ENCODE measurements at places on chromosomes 16 and 17. TPM values are rescaled to one million over a fixed set of nuclear protein-coding genes. Genes with fewer than 3 reads are reported as not detected.

The TNFRSF13B gene
- total RNA-seq: not detected

The PRR35 gene
- total RNA-seq: 0.61 TPM

The NAGS gene
- total RNA-seq: 0.98 TPM

The PIEZO1 gene
- total RNA-seq: 38.5 TPM

The FOXN1 gene
- total RNA-seq: 0.19 TPM

The TMEM132E gene
- total RNA-seq: 0.12 TPM

The IRX5 gene
- total RNA-seq: 0.85 TPM

The ST3GAL2 gene
- 4.8 TPM for total RNA-seq

The NPIPA5 gene
- 6.3 TPM for total RNA-seq

The RAB40B gene
- 7.0 TPM for total RNA-seq

The GAS2L2 gene
- 0.08 TPM for total RNA-seq

The TBC1D3G gene
- total RNA-seq: not detected

The DHX38 gene
- total RNA-seq: 25.9 TPM

The HOXB5 gene
- 0.19 TPM for total RNA-seq

Measured in pancreas (tissue), 10 donors.